ENCODE measurements at places on chromosomes 3 and 15.

DNA sequence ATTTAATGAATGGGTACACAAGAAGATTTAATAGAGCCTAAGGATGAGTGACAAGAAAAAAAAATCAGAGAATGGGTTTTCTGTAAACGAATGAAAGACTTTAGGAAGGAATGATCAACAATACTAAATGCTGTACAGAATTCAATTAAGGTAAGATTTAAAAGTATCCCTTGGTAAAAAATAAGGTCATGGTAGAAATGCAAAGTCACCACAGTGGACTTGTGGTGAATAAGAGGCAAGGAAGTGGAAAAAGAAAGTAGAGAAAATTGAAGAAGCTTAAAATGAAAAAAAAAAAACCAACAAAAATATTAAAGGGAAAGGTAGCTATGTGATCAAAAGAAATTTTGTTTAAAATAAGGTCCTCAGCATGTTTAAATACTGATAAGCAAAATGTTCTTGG is 82.4 kb downstream of the PLSCR2 start:
- no peak for DNase-seq

DNA sequence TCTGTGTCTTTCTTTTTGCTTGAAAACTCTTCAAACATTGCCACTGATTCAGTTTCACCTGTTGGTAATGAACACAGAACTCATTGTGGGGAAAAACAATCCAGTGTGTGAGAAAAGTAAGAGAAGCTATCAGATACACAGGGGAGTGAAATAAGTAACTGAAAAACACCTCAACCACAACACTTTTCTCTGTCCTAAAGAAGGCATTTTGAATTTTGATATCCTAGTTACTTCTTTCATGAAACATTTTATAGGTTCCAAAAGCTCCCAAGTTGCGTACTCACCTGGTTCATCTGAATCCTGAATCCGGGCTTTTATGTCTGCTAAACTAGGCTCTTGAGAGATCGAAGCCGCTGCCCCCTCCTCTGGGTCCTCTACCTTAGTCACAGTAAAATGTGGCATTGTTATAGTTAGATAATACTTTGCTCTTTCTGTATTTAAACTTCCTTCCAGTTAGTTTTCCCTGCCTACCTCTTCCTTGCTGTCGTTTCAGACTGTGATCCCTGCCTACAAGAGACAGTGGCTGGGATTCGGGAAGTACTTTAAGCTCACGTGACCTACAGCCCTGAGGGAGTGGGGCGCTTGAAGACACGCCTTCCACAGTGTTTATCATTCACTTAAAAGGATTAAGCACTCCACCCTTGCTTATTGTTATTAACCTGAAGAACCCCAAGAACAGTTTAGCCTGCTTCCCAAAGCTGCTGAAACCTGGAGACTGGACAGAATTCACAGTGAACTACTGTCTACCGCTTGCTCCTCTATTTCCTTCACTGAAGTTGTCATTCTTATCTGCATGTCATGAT is 19.1 kb downstream of the SLC12A6 start:
- no peak for DNase-seq

DNA sequence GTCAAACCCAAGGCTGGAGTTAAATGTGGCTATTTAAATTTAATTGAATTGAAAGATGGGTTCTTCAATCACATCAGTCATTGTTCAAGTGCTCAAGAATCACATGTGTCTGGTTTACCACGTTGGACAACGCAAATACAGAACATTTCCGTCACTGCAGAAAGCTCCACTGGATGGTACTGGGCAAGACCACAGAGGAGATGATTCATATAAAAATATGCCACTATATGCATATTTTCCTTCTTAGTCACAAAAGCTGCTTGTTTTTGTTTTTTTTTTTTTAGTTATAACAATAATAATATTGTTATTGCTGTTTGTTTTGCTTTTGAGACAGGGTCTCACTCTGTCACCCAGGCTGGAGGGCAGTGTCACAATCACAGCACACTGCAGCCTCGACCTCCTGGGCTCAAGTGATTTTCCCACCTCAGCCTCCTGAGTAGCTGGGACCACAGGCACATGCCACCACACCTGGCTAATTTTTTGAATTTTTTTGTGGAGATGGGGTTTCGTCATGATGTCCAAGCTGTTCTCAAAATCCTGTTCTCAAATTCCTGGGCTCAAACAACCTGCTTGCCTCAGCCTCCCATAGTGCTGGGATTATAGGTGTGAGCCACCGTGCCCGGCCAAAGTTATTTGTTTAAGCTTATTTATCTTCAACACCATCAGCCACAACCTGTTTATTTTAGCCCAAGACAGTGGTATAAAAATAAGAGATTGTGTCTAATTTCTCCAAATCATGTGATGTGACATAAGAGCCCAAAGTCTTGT is 19.4 kb downstream of the RTP3 start:
- no peak for DNase-seq

GRCh38 chr3:24352893-24353553 is 141.6 kb downstream of the THRB start:
- no peak for DNase-seq

DNA sequence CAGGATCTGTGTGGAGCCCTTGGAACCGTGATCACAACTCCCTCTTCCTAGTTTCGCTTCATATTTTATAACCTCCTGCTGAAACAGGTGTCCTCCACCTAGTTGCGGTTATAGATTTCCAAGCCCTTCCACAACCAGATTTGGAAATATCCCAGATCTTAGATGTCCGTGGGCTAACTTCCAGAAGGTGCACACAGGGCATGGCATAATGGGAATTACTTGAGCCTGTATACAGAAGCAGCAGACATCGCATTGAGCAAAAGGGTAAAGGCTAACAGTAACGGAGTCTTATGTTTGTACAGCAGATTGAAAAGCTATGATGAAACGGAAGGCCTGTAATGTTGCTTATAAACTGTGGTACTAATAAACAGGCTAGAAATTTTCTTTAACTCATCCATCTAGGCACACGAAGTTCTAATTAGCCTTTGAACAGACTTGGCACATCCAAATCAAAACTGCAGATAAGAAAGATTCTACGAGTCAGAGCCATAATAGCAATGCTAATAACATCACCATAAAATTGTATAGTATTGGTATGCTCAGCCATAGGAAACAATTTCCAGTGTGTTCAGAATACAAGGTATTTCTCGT is 1.2 kb upstream of the USF3 start:
- no peak for DNase-seq

- DNase-seq = peak; percentile 26
Observed at GRCh38 chr3:43378066-43378935, 92.0 kb downstream of the SNRK start.

DNA sequence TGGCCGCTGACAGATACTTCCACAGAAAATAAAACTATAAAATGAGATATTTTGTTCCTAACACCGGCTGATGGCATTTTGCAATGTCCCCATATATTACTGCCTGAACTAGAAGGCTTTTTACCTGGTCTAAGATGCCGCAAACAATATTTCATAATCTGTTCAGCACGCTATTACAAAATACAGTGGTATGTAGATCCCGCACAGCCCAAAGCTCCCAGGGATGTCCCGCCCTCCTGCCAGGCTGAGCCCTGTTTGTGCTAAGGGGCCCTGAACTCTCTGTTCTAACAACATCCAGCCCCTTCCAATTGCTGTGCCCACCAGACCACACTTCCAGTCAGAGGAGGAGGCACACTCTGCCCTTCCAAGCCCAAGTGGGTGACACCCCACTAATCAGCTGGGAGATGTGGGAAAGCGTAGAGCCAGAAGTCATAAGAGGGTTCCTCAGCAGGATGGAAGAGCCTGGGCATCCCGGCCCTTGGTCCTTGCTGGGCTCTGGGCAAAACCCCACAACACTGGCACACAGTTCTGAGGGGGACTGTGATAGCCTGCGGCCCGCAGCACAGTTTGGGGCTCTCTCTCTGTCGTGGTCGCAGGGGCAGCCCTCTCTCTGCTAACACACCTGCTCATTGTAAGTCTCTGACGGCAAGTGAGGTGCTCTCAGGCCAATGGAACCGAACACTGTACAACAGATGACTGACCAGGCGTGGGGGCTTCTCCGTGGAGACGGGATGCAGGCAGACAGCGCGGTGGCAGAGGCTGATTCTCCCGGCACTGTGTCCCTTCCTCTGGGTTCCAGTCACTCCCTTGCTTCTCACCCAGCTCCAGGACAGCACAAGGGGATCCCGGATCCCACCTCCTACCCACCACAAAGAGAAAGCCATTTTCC is 55.2 kb downstream of the PCSK6 start:
- no peak for DNase-seq

DNA sequence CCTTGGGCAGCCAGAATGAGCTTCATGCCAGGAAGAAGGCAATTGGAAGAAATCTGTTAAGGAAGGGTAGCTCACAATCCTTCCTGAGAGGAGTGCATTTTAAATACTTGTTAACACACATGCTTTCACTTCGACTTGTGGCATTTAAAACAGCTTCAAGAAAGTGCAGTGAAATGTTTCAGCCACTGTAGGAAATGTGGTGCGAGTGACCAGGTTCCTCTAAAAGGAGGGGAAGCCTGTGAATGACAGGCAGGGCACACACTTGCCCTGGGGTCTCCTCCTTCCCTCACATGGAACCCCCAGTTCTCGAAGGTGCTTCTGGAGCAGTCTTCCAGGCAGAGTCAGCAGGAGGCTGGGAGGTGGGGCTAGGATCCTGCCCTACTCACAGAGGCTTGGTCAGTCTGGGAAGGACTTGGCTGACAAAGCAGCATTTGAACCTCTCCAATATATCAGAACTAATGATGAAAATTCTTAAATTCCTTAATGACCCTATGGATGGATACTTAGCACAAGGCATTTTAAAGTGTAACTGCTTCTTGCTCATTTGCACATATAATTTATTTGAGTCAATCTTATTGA is 358.6 kb downstream of the CHST2 start:
- DNase-seq = no peak

- no peak for DNase-seq
Observed at GRCh38 chr3:64351713-64352638, 126.7 kb upstream of the PRICKLE2 start.

GRCh38 chr3:43584043-43584826 is 37.6 kb downstream of the ANO10 start:
- no peak for DNase-seq

DNA sequence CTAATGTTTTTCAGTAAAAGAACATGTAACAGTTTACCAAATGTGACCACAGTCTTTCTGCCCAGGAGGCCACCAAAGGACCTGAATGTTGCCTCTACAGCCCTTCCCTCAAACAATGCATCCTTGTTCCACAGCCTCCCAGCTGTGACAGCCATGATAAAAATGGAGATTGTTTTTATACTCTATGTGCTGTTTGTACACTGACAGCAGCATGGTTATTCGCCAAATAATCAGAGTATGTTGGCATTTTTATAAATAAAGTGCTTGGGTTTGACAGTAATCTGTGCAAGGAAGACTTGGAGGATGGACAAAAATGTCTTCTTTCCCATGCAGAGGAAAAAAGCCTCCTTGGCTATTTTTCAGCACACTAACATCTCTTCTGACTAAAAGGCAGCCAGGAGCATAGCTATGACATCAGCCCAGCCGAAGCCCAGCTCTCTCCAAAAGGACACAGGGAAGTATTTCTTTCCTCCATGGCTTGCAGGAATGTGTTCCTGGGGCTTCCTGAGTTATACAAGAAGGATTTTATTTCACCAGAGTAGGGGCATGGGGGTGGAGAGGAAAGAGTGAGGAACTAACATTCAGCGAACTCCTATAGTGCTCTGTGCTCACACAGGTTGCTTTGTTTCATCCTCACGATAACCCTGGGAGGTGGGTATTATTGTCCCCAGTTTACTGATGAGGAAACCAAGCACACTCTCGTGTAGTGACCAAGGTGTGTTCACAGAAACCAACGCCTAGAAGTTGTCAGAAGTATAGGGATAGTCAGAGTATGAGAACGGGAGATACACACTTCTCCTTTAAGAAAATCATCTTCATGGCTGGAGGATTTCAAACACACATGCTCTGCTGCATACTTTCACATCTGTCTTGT is 339.7 kb downstream of the MECOM start:
- DNase-seq = no peak

GRCh38 chr3:73680391-73681095 is 55.8 kb upstream of the PDZRN3 start:
- no peak for DNase-seq

GRCh38 chr3:98359993-98360675 is 6.5 kb downstream of the OR5K4 start:
- no peak for DNase-seq
